ENCODE measurements at places on chromosomes 3 and 15. TPM values are rescaled to one million over a fixed set of nuclear protein-coding genes. Genes with fewer than 3 reads are reported as not detected.

DNA sequence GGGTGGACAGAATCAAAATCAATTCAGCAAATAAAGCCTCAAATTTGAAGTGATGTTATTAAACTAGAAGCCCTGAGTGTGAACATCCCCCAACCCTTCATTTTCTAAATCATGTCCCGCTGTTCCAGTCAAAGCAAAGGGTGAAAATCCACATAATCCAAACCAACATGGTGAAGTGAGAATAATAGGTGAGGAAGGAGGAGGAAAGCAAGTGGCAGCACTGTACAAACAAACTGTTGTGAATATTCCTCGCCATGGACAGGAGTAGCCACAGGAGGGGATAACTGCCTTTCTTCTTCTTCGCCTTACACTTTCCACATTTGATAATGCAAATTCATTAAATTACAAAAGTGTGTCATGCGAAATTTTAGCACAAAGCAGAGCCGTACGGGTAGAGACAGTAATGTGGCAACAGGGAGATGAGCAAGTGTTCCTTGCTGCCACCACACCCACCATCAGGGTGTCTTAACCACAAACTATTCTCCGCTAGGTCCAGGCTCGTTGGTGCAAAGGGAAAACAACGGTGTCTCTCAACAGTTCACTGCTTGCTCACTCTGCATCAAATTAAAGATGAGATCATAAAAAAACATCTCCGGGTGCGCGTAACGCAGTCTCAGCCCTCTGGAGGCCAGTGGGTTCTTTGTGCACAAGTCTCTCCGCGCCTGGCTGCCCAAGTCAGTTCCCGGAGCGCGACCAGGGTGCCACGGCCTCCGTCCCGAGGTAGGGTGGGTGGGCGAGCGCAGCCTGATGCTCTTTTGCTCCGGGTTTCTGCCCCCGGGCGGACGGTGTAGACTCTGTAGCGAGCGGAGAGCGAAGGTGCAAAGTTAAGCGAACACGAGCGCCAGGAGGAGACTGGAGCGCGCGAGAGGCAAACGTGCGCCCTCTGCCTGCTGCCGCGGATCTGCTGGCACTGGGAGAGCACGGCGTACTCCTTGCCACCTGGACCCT lies 6.7 kb downstream of the EPHA3 start:
- DNase-seq = peak; percentile 74

DNA sequence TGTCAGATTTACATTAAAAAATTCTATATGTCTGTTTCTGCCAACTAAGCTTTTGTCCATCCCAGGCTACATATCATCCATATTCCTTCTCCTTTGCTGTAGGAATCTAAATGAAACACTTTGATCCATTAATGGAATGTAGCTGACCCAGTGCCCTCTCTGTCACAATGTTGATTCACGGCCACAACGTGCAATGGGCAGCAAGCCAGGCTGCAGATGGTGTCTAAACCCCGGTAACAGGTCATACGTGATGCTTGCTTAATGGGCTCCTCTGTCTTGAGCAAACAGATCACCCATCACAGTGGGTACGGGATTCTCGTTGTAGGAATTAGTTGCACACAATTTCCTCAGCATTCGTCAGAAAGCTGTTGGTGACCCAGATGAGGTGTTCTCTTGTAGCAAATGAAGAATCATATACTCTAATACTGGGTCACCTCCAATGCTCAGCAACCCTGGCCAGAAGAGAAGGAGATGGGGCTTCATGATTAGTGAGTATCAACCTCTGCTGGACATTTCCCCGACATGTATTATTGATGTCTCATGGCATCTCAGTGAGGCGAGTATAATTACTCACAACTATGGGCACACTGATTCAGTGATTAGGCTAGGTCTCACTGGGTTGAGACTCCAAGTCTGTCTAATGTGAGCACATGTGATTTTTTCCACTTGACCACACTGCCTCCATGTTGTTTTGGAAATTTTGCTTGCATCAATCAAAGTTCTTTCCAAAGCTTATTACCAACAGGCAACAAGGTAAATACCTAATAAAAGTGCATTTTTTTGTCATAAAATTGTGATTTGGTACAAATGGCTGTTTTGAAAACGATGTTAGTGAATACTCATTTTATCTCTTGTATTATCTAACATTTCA lies 12.9 kb upstream of the DCBLD2 start:
- DNase-seq = no peak

MAGEL2 gene
- 5.0 TPM for polyA plus RNA-seq

FEZF2 gene
- not detected for polyA plus RNA-seq

- no peak for DNase-seq
Measured at GRCh38 chr3:100556673-100557310, 52.6 kb upstream of the ADGRG7 start.

All from right renal pelvis (tissue), 4 donors.